GM13976 (cell line): ENCODE measurements at places on chromosomes 7 and 10.

GRCh38 chr10:11345224-11346054 is 266.0 kb downstream of the USP6NL start:
- no peak for DNase-seq

DNA sequence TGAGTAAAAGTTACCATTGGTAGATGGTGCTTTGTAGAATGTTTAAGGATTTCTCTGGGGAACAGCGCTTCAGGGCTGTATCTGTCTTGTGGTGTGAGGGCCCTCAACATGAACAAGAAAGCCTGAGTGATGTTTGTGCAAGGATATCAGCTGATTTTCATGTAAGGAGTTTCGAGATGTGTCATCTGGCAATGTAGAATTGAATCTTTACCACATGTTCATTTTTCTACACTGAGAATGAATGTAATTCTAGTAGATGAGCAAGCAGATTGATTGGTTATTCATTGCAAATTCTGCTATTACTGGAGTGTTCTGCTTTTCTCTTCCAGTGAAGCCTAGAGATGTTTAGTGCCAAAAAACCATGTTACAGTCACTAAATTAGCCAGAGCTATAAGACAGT is 87.7 kb downstream of the ST7 start:
- peak; percentile 46 for DNase-seq

- DNase-seq: no peak
These were observed 153.3 kb downstream of the EGFR start for GRCh38 chr7:55172161-55172560.

GRCh38 chr10:82397854-82398253 is 522.9 kb downstream of the NRG3 start:
- DNase-seq: no peak

DNA sequence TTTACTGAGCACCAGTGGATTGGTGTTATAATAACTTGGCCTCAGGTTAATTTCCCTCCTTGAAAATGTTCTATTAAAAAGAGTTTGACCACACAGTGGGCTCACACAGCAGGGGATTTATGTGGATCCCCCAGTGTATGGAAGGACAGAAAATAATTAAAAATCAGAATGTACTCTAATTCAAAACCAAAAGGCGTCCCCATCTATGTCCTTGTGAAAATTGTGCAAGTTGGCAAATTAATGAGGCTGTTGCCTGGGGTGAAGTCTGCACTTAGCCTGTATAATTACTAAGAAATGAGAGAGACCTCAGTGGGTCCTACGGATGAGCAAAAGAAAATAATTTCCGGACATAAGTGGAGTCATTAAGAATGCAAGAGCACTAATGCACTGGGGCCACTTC is 31.1 kb downstream of the PIK3CG start:
- DNase-seq: no peak

GRCh38 chr10:63132651-63133055 is 475 bp upstream of the NRBF2 start:
- DNase-seq: no peak

DNA sequence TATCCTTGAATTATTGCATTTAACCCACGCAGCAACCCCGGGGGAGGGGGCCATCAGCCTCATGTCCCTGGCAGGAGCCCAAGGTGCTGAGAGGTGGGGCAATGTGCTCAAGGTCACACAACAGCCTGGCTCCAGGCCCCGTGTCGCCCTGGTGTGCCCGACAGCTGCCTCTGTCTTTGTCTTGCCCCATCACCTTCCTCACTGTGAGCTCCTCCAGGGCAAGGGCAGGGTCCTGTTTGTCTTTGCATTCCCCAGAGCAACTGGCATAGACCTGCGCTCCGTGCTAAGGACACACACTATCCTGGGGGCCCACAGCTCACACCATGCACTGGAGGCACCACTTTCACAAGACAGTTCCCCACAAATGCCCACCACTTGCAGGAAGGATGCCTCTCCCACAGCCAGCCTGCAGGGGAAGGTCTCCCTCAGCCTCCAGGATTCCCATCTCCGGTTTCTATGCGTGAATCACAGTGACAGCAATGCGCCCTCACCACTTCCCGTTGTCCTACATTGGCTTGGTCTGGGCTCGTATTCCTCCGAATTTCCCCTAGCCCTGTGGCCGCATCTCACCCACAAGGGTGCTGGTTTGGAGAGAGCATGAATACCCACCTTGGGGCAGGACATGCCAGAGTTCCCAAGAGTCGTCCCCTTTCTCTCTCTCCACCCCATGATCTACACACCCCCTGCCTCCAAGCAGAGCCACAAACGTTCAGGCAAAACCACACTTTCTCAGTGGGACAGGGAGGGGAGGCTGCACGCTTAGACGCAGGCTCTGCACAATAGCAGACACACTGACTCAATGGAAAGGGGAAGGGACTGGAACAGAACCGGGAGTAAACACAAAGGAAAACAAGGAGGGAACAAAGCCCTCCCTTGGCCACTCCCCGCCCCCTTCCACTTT is 10.3 kb downstream of the ITPRIP start:
- no peak for DNase-seq

DNA sequence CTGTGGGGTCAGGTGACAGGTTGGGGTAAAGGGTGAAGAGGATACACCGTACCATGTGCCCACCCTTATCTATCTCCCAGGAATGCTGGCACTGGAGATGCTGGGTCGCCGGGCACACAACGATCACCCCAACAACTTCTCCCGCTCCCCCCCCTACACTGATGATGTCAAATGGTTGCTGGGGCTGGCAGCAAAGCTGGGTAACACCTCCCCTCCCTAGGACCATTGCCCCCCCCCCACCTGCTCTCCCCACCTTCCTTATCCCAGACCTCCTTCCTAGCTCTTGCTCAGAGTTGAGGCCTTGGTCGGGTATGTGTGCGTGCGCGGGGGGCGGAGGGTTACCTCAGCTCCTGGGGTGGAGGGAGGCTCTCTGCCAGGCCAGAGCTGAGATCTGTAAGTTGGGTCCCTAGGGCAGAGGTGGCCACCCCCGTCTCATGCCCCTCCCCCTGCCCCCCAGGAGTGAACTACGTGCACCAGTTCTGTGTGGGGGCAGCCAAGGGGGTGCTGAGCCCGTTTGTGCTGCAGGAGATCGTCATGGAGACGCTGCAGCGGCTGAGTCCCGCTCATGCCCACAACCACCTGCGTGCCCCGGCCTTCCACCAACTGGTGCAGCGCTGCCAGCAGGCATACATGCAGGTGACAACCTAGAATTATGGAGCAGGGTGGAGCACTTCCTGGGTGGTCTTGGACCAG is 10.7 kb downstream of the NDST2 start:
- no peak for DNase-seq

- DNase-seq: no peak
These were observed 109.9 kb downstream of the ZMIZ1 start for GRCh38 chr10:79178614-79179163.

DNA sequence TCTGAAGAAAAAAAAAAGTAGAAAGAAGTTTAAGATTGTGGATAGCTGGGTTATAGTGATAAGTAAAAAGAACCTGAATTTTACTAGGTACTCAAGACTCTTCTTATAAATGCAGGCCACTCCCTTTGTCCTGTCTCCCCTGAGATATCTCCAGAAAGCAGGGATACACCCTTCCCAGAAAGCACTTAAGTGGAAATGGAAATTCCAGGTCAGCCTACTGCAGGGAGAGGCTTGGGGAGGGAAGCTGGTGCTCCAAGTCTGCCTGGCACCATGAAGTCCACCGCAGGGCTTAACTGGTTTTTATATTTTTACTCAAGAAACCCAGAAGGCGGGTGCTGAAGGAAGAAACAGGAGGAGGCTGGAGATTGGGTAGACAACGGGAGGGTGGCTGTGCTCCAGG is 162.3 kb downstream of the INHBA start:
- no peak for DNase-seq

- no peak for DNase-seq
These were observed 349.3 kb downstream of the CXCL12 start for GRCh38 chr10:44035474-44036197.

- DNase-seq: no peak
These were observed 486.2 kb upstream of the KLF6 start for GRCh38 chr10:4271193-4271592.

DNA sequence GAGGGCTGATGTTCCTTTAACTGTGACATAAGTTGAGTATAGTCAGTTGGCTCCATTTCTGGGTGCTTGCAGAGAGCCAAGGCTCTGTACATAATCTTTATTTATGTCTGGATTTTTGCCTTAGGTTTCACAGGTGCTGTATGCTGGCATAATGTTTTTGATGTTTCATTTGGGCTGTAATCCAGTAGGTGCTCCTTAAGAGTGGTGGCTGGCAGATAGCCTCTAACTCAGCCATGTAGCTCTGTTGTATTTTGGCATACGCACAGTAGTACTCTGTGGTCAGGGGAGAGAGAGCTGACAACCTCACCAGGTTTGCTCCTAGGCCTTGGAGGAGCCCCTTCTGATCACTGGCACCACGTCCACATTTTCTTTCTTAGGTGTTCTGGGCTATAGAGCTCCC is 61.1 kb downstream of the RNF133 start:
- DNase-seq: no peak

- DNase-seq: peak; percentile 88
These were observed 1.8 kb downstream of the SNCG start for GRCh38 chr10:86960003-86960862.

GRCh38 chr10:65496541-65496940 is 1429.3 kb upstream of the LRRTM3 start:
- DNase-seq: no peak

DNA sequence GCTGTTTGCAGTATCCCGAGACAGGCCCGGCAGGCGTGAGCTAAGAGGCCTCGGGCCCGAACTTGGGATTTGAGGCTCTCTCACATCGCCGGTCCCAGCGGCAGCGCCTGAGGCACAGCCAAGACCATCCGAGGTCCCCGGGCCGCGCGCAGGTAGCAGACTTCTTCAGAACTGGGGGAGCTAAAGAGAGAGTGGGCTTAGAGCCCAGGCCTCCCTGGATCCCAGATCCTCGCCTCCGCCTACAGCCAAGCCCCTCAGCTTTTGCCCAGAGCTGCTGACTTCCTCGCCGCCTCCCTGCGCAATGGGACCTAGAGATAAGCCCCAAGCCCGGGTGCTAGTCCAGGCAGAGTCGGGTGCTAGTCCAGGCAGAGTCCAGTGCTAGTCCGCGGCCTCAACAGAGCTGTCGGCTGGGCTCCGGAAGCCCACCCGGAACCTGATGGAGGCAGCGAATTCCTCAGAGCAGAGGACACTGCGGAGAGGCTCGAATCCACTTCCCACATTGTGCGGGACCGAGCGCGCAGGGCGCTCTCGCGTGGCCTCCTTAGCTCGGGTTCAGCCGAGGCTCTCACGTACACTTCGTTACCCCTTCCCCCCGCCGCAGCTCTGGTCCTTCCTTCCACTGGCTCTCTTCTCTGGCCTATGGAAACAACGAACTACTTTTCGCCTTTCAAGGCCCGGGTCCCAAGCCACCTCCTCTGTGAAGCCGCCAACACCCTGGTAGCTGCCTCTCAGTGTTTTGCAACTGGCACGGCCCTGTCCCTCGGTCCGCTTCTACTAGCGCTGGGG is 5.8 kb downstream of the LBX1 start:
- no peak for DNase-seq
